CD4-positive, alpha-beta memory T cell (primary cell): ENCODE measurements at places on chromosomes 6 and 20.

- no peaks in the 10 kb centered on the region for H3K36me3 ChIP-seq
- peaks cover 4% of the 10 kb centered on the region for H3K27me3 ChIP-seq
- DNase-seq = no peak
- H3K4me3 ChIP-seq = no peak overlapping the region
These were observed 79.7 kb upstream of the MYLIP start for GRCh38 chr6:16049168-16049567.

DNA sequence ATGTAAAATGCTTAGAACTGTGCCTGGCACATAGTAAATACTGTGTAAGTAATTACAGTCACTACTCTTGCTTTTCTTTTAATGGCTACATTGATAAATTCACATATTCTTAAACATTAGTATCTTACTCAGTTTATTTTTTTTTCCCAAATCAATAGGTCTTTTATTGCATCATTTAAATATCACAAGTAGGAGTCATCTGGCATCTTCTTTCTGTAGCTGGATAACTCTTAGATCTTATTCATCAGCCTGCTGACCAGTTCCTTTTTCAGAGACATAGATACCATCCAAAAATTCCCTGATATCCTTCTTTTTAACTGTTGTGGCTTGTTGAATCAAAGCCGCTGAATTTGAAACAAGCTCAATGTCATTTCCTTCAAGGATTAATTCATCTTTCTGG is 20.0 kb upstream of the PHF3 start:
- no peaks in the 10 kb centered on the region for H3K4me1 ChIP-seq
- H3K4me3 ChIP-seq = no peak overlapping the region

GRCh38 chr6:135021310-135022049 is 33.1 kb downstream of the HBS1L start:
- H3K4me1 ChIP-seq = peaks cover 38% of the 10 kb centered on the region
- no peak overlapping the region for H3K4me3 ChIP-seq
- H3K36me3 ChIP-seq = no peaks in the 10 kb centered on the region

DNA sequence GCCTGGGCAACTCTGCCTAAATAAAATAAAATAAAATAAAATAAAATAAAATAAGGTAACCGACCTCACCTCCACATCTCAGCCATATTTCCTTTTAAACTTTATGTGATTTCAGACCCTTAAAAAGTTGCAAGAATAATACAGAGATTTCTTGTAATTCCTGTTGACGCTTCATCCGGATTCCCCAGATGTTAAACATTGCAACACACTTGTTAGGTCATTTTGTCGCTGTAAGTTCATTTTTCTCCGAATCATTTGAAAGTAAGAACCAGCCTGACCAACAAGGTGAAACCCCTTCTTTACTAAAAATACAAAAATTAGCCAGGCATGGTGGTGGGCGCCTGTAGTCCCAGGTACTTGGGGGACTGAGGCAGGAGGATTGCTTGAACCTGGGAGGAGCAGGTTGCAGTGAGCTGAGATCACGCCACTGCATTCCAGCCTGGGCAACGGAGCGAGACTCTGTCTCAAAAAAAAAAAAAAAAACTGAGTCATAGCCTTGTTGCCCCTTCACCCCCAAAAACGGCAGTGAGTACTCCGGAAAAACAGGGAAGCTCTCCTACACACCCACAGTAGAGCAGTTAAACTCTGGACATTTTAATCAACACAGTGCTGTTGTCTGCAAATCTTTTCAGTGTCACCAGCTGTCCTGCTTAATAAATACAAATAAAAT is 5.9 kb downstream of the PYGB start:
- H3K4me1 ChIP-seq = peaks cover 24% of the 10 kb centered on the region
- H3K27ac ChIP-seq = no peak overlapping the region
- no peaks in the 10 kb centered on the region for H3K36me3 ChIP-seq
- no peak overlapping the region for H3K4me3 ChIP-seq
- no peaks in the 10 kb centered on the region for H3K27me3 ChIP-seq

DNA sequence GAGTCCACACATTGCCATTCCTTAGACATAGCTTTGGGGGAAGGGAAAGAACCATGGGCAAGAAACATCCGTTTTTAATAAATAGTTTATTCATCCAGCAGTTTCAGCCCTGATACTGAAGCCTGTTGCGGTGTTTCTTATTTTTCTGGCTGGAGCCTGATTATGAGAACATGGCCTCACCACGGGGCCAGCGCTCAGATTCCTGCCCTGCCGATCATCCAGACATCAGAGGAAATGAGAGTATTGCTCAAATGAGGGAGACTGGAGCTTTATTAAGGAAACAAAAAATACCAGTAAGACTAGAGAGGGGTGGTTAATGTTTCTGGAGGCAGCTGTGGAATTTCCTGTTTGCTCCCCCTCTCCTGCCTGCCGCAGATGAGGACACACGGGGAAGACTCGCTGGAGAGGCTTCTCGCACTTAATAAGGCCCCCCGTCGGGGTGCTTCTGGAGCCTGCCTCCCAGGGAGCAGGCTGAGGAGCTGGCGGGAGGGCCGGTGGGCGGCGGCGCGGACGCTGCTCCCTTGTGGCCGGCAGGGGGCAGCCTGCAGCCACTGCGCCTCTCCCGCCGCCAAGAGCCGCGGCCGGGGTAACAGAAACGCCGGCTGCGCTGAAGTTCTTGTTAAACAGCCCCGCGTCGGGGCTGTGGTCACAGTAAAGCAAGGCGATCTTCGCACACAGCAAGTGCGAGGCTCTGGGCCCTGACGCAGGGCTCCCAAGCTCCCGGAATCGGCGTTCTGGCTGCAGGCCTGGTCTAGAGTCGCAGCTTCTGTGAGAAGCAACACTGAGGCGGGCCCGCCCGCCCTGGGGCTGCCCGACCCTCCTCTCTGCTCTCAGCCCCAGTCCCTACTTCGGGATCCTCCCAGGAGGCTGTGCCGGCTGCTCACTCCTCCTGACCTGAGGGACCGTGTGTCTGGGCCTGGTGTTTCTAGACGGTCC is 17.5 kb downstream of the LEMD2 start:
- peak; percentile 60 for DNase-seq
- no peak overlapping the region for H3K27ac ChIP-seq
- H3K4me3 ChIP-seq = no peak overlapping the region
- H3K36me3 ChIP-seq = peaks cover 38% of the 10 kb centered on the region
- H3K4me1 ChIP-seq = peaks cover 6% of the 10 kb centered on the region

- DNase-seq = no peak
- no peaks in the 10 kb centered on the region for H3K36me3 ChIP-seq
- H3K4me3 ChIP-seq = no peak overlapping the region
These were observed 64.3 kb downstream of the ANKS1A start for GRCh38 chr6:34953061-34954025.

DNA sequence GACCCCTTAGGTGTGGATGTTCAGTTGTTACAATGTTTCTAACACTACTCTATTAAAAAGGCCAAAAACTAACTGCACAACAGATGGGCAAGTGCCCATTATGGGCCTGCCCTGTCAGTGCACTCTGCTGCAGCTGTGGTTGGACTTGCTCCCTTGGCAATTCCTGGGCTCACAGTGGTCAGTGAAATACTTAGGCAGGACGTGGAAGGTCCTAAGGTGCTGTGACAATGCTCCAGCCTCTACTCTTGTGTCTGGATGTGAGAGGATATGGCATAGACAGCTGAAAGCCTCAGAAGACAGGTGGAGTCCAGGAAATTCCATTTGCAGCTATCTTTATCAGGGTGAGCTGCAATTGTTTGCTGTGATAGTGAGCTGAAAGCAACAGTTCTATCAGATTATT is 136.5 kb upstream of the OLIG3 start:
- DNase-seq = no peak
- no peak overlapping the region for H3K4me3 ChIP-seq
- no peaks in the 10 kb centered on the region for H3K4me1 ChIP-seq
- H3K27ac ChIP-seq = no peak overlapping the region
- H3K36me3 ChIP-seq = no peaks in the 10 kb centered on the region

GRCh38 chr6:158049055-158050028 is 67.7 kb downstream of the SYNJ2 start:
- no peak for DNase-seq
- H3K27ac ChIP-seq = no peak overlapping the region
- H3K36me3 ChIP-seq = peaks cover under 1% of the 10 kb centered on the region
- peaks cover 13% of the 10 kb centered on the region for H3K4me1 ChIP-seq
- no peak overlapping the region for H3K4me3 ChIP-seq
- no peaks in the 10 kb centered on the region for H3K27me3 ChIP-seq

DNA sequence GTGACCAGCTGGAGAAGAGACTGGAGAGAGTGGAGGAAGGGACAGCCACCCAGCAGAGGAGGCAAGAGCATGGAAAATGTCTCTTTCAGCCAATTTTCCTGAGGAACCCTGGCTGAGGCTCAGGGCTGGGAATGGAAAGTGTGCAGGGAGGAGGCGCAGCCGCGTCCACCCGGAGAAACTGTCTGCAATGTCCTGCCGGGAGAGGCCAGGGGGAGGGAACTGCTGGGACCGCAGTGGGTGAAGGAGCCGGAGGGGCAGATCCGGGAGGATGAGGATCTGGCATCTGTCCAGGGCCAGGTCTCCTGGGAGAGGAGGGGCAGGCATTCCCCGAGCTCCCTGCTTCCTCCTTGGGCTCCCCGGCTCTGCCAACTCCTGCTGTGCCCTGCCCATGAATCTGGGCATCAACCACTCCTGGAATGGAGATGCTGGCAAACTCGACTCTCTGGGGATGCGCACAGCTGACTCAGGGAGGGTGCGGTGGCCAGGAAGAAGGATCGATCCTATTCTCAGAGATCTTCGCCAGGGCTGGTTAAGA is 17.4 kb upstream of the HM13 start:
- peaks cover 4% of the 10 kb centered on the region for H3K27me3 ChIP-seq
- H3K4me3 ChIP-seq = no peak overlapping the region
- no peaks in the 10 kb centered on the region for H3K4me1 ChIP-seq
- H3K27ac ChIP-seq = no peak overlapping the region
- no peaks in the 10 kb centered on the region for H3K36me3 ChIP-seq
- DNase-seq = no peak

DNA sequence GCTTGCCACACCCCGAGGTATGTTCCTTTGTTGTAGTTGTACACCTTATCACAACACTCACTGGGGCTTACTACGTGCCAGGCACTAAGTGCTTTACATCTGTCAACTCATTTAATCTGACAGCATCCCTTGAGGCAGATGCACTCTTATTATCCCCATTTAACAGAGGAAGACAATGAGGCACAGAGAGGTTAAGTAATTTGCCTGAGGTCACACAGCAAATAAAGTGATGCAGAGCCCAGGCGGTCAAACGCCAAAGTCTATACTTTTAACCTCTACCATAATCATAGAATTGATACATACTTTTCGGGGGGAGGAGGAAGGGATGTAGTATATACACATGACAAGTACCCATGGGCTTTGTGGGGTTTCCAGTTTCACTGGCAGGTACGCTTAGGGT is 37.7 kb downstream of the MDFI start:
- H3K4me3 ChIP-seq = no peak overlapping the region
- no peaks in the 10 kb centered on the region for H3K27me3 ChIP-seq
- H3K36me3 ChIP-seq = no peaks in the 10 kb centered on the region
- no peak for DNase-seq
- H3K4me1 ChIP-seq = no peaks in the 10 kb centered on the region

GRCh38 chr6:42929821-42930360 is 611 bp downstream of the CNPY3 start:
- peaks cover 20% of the 10 kb centered on the region for H3K36me3 ChIP-seq
- peak overlapping the region; percentile 79 for H3K4me3 ChIP-seq
- H3K27me3 ChIP-seq = no peaks in the 10 kb centered on the region
- H3K27ac ChIP-seq = peak overlapping the region; percentile 86
- no peak for DNase-seq

DNA sequence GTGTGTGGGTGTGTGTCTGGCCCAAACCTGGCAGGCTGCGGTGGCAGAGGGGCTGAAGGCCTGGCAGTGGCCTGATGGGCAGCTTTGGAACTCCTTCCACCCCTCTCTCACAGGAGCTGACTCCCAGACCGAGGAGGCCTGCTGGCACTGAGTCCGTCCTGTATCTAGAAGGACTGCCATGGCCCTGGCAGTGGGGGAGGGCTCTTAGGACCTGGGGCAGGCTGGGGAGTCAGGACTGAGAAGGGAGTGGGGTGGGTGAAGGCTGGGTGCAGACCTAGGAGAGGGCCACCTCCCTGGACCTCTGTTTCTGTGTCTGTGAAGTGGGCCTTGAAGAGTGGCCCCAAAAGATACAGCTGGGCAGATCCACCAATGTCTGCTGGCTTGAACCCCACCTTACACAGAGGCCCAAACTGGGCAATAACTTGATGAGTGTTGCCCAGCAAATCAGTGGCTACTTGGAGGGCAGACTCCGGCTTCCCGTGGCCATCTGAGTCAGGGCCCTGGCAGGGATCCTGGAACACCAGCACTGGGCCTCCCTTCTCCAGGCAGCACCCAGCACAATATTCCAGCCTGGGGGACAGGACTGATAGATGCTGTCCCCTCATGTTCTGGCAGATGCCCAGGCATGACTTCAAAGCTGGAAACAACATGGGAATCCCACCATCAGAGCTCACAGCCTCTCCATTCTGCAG is 46.7 kb upstream of the BLCAP start:
- no peaks in the 10 kb centered on the region for H3K4me1 ChIP-seq
- no peak for DNase-seq
- no peak overlapping the region for H3K27ac ChIP-seq
- no peaks in the 10 kb centered on the region for H3K36me3 ChIP-seq
- H3K27me3 ChIP-seq = no peaks in the 10 kb centered on the region

GRCh38 chr20:32018269-32019155 is 8.3 kb downstream of the CCM2L start:
- peaks cover 13% of the 10 kb centered on the region for H3K4me1 ChIP-seq
- H3K27me3 ChIP-seq = peaks cover 23% of the 10 kb centered on the region
- peak; percentile 31 for DNase-seq
- H3K4me3 ChIP-seq = no peak overlapping the region
- H3K36me3 ChIP-seq = no peaks in the 10 kb centered on the region

- no peaks in the 10 kb centered on the region for H3K27me3 ChIP-seq
- no peaks in the 10 kb centered on the region for H3K4me1 ChIP-seq
- H3K4me3 ChIP-seq = no peak overlapping the region
- H3K36me3 ChIP-seq = no peaks in the 10 kb centered on the region
These were observed 309.4 kb upstream of the MAN1A1 start for GRCh38 chr6:119658917-119659316.

DNA sequence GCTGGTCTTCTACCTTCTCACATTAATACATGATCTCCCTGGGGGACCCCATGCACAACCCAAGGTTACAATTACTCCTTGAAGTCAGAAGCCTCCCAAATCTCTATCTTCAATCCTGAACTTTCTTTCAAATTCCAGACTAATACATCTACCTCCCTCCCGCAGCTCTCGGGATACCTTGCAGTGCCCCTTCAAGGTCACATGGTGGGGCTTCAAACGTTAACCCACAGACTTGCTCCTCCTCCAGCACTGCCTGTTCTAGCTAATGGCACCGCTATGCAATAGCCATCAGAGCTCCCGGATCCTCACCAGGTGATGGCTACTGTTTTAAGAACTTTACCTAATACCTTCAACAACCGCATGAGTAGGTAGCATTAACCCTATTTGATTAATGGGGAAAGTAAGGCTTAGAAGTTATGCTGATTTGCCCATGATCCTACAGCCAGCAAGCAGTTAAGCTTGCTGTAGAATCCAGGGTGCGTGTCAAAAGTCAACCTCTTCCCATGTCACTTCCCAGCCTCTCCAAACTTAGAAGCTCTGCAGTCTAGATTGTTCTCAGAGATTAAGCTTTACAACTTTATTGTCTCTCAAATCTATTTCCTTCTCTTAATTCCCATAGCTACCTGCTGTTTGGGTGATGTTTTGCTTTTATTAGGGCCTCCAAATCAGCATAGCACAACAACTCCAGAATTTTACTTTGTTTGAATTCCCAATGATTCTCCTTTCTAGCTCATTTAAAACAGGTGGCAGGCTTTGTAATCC is 44.7 kb downstream of the PLAGL1 start:
- no peak overlapping the region for H3K27ac ChIP-seq
- H3K4me3 ChIP-seq = no peak overlapping the region
- H3K36me3 ChIP-seq = no peaks in the 10 kb centered on the region
- no peaks in the 10 kb centered on the region for H3K27me3 ChIP-seq
- DNase-seq = no peak

- no peaks in the 10 kb centered on the region for H3K36me3 ChIP-seq
- H3K27ac ChIP-seq = no peak overlapping the region
- H3K4me3 ChIP-seq = no peak overlapping the region
- no peaks in the 10 kb centered on the region for H3K4me1 ChIP-seq
These were observed 28.1 kb upstream of the TXNDC5 start for GRCh38 chr6:7938562-7939183.
